ENCODE measurements at places on chromosomes 2 and 18.

- no peak for DNase-seq
These were observed 49.9 kb downstream of the CD8B2 start for GRCh38 chr2:106537047-106537446.

DNA sequence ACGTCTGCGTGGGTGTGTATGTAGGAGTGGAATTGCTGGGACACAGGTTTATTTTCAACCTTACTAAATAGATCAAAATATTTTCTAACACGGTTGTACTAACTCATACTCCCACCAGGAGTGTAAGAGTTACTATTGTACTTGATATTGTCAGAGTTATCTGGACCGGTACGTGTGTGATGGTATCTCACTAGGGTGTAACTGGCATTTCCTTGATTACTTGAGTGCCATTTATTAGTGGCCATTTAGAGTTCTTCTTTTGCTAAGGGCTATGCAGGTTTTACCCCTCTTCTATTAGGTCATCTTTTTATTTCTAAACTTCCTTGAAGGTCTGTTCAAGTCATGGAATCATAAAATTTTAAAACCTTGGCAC, 33.5 kb downstream of the CENPO start:
- DNase-seq: no peak

DNA sequence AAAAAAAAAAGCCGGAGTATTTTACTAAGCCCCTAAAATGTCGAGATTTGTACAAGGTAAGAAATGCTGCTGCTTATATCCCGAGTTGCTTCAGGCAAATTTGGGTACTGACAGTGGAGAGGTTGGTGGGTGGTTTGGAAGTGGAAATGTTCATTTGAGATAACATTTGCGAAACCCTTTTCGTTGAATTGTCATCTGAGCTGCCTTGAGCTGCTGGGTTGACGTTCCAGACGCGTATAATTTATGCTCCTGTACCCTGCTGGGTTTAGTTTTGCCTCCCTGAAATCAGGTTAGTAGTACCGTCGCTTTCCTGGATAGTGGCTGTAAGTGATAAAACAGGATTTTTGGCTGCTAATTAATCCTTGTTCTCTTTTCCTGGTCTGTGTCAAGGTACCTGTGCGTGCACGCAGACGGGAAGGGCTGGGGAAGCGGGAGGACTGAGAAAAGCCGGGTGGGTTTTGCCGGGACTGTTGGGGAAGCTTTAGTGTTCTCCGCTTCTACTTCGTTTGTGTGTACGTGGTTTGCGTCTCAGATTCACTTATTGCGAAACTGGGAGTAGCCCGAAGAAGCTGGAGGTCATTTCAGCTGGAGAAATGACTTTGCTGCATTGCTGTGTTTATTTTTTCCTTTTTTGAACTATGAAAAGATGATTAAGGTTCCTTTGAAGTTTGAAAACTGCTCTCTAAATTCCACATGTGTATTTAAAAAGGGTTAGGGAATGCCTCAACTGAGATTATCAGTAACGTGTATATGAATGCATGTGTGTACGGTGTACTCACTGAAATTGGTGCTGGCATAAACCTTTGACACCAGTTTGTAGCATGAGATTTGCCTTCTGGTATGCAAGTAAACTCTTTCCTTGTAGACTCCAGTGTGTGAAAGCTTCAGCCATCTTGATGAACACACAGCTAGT, 709 bp downstream of the UGP2 start:
- DNase-seq: no peak

- no peak for DNase-seq
These were observed 134.1 kb upstream of the GLI2 start for GRCh38 chr2:120601566-120601965.

DNA sequence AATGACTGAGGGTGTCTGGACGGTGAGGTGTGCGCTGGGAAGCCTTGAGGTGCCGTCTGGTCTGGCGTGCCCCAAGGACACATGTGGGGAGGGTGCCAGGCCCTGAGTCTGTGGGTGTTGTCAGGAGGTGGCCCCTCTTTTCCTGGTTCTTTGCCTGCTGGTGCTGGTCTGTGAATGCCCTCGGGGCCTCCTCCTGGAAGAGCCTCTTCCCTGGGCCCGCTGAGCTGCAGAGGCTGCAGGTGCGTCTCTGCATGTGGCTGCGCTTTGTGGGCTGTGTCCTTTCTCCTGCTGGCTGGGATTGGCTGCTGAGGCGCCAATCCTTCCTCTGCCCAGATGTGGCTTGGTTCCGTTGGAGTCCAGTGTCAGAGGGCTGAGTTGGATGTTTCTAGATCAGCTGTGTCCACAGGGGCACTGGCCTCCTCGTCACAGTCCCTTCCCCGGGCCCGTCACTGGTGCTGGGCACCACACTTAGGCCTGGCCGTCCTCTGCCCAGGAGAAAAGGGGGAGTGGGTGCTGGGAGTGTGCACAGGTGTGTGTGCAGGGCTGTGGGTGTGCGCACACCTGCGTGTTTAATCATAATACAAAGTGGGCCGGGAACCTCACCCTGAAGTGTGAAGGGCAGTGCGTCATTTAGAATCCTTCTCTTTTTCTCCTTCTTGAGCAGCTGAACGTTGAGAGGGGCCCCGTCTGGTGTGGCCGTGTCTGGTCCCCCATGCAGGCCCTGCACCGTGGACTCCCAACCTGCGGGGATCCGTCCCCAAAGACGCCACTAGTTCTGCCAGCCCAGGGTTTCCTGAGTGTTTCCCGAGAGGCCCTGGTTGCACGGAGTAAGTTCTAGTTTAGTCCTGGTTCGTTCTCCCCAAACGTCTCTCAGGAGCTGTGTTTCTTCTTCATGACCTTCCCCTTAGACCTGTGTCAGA, 35.5 kb downstream of the RTP5 start:
- no peak for DNase-seq

- no peak for DNase-seq
These were observed 748.7 kb downstream of the BCL11A start for GRCh38 chr2:59804732-59805131.

DNA sequence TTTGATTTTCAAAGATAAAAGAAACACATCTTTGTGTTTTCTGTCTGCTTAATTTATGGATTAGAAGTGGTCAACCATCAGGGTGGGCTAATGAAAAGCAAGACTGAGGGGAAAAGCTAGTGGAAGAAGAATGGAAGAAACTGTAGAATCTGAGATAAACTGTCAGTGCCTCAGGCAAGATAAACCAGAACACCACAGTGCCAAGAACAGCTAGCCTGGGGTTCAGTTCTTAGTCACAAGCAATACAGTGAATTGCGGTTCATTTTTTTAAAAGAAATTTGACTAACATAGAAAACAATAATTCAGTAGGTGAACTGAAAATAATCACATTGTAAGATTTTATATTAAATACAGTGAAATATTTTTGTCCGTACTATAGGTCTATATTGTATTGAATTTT, 22.0 kb upstream of the LNPK start:
- DNase-seq: no peak

- no peak for DNase-seq
These were observed 2.0 kb downstream of the PHLPP1 start for GRCh38 chr18:62717169-62717924.

DNA sequence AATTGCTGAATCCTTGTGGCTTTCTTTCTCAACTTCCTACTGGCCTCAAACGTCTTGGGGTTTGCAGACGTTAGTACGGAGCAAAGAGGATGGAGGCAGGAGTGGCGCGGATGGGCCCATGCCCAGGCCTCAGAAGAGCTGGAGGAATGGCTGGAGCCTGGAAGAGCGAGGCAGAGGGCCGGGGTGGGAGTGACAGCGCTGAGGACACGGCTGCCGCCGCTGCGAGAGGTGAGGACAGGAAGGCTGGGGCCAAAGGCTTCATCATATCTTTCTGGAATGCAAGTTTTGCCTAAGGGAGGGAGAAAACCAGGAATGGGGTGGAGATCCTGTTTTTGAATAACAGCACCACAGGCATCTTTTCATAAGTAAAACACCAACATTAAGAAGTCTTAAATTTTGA, 178.5 kb upstream of the SESTD1 start:
- no peak for DNase-seq

GRCh38 chr2:200317975-200318374, 11.5 kb downstream of the SPATS2L start:
- no peak for DNase-seq

DNA sequence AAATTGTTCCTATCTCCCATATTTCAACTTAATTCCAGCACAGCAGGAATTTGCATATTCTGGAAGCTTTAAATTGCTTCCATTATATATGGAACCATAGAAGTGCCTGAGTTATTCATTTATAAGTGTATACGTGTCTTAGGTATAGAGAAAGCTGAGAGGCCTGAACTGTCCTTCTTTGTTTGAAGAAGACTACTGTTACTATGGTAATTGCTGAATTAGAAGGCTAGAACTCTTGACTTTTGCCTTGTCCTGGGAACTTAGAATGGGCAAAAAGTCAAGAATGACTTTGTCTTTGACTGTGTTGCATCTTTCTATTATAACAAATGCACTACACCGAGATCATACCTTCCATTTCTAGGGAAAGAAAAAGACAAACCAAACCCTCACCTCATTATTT, 15.7 kb downstream of the CAMKMT start:
- DNase-seq: no peak

DNA sequence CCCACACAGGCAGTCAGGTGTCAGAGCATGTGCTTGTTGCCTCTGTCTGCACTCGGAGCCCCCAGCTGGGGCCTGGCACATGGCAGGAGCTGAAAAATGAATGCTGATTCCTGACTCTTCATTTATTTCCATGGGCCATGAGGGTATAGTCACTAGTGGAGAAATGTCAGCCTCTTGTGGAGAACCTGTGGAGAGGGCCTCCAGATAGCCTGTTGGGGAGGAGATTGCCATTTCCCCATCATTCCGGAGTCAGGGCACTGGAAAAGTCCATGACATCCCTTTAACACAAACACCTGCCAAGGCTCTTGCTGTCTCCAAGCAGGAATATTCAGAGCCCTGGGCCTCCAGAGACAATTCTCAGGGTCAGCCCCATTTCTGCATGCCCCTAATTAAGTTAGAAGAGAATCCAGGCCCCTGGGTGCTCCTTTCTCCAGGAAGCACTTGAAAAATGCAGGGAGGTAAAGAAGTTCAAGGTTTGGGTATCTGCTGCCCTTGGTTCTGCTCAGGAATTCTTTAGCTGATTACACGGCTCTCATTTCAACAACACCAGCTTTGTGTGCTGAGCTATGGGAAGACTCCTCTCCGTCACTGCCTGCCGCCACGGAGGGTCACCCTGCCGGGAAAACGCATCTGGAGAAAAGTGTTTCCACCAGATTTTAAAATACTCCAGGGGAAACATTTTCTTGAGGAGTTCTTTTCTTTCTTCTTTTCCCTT, 311.3 kb downstream of the MYCN start:
- DNase-seq: no peak

DNA sequence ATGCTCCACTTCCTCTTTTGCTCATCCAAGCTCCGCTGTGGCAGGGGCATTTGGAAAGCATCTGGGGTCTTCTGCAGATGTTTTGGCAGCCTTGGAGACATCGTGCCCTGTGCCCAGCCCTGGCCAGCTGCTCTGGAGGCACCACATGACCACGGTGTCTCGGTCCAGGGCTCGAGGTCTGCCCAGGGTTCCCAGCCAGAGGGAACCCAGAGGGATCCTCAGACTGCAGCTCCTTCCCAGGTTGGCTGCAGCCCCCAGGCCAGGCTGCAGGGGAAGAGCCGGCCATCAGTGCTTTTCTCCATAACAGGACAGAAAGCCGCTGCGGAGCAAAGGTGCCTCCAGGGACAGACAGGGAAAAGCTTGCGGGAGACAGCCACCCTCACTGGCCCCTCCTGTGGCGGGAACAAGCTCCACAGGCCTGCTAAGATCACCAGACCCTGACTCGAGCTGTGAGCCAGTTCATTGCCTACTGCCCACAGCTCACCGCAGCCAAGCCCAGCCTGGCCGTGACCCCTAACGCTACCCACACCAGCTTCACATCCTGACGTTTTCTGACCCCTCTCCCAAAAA, 74.7 kb downstream of the SMAD7 start:
- no peak for DNase-seq

DNA sequence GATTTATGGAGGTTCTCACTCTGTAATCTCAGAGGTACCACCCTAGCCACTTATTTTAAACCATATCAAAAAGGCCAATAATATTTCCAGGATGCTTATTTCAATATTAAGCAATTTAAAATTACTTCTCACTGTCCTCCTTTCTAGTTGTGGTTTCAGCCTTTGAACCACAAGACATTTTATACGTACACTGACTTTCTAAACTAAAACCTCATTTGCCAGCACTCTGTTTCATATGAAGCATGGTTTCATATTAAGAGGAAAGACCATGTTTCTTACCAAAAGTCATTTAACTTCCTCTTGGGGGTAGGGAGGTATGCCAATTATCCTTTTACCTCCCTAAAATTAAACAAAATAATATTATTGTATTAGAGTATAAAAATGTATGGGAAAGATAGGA, 399.8 kb downstream of the CDH7 start:
- no peak for DNase-seq

- DNase-seq: no peak
These were observed 3.5 kb downstream of the WNT6 start for GRCh38 chr2:218863021-218863520.

GRCh38 chr2:136031711-136032110, 46.3 kb upstream of the DARS1 start:
- no peak for DNase-seq

GRCh38 chr2:48733067-48733503, 22.4 kb downstream of the LHCGR start:
- DNase-seq: no peak

DNA sequence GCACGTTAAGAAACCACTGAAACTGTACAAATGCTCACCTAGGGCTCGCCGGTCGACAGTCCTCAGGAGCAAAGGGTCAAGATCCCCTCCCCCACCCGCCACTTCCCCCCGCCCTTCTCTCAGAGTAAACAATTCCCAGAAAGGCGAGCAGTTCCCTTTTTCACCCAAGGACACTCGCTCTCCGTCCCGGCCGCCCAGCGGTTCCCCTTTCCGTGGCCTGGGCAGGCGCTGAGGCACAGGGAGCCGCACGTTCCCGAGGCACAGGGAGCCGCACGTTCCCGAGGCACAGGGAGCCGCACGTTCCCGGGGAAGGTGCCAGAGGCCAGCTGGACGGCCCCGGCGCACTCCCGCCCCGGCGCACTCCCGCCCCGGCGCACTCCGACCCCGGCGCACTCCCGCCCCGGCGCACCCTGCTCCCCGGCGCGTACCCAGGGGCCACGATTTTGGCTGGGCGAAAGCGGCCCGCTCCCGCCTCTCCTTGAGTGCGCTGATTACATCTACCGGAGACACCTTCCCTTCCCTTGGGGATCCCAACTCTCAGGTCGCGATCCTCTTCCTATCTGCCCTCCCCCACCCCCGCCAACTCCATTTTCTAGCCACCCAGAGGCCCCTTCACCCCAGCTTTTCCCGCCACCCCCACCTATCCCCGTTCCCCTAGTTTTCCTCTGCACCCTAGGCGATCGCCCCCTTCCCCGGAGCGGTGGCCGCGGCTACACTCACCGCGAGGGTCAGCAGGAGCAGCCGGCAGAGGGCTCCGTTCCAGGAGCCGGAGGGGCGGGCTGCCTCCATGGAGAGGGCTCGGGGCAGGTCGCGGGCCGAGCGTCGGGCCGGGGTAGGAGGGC, 817 bp downstream of the DSC2 start:
- no peak for DNase-seq
